ENCODE measurements at places on chromosomes 4 and X.

DNA sequence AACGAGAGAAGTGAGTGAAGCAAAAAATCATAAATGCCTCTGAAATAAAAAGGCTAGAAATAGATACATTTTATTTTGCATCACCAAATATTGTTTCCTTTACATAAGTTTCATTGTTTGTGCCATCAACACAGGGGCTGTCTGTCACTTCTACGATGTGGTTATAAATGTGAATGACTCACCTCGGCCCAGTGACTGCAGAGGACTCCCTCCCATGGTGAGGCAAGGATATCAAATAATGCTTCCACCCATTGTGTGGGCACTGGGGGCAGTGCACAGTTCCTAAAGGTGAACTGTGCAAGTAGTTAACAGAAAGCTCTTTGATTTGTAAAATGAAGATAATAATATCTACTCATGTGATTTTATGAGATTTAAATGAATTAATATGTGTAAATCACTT lies 230.3 kb upstream of the NEIL3 start:
- no peak for DNase-seq

- no peak for DNase-seq
Measured at GRCh38 chr4:2057382-2058065, 1.6 kb upstream of the NAT8L start.

DNA sequence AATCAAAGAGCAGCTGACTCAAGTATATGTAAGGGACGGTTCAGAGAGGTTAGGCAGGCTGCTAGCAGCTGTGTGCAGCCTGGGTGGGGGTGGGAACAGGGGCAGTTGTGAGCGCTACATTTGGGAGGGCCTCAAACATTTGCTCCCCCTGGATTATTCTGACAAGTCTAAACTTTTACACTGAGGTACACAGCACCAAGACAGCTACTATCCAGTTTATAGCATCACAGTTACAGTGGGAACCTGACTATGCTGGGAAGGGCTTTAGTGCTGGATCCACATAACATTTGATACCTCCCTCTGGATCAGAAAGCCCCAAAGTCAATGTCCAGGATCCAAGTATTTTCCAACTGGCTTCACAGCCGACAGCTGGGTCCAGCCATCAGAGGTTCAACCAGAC lies 55.8 kb upstream of the GIMD1 start:
- DNase-seq: no peak

DNA sequence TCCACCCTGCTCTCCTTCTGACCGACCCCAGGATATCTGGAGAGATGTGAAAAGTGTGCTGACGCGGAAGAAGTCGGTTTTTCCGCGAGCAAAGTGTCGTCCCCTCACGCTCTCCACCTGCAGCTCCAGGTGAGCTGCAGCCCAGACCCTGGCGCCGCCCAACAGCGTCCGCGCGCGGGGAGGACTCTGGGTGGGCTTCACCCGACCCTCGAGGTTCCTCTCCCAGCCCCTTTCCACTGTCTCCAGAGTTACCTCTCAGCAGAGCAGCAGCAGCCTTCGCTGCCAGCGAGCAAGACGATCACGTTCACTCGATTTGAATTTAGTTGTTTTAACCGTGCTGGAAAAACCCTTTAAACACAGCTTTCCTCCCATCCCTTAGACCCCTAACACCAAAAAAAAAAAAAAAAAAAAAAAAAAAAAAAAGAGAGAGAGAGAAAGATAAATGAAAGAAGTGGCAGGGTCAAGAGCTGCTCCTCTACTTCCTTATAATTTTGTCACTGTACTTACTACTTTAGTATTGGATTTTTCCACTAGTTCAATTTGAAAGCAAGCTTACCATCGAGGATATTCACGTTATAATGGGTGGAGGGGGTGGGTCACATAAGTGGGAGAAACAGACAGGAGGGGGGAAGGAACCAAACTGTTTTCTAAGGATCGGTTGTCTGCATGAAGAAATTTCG lies 758 bp upstream of the NR3C2 start:
- DNase-seq: no peak

- DNase-seq: no peak
Measured at GRCh38 chrX:74534569-74535038, 79.8 kb downstream of the RLIM start.

- no peak for DNase-seq
Measured at GRCh38 chr4:888029-888428, 44.1 kb downstream of the GAK start.

GRCh38 chr4:183391204-183391603 lies 53.2 kb upstream of the CDKN2AIP start:
- no peak for DNase-seq

GRCh38 chr4:97396605-97397004 lies 746.7 kb downstream of the STPG2 start:
- DNase-seq: no peak

DNA sequence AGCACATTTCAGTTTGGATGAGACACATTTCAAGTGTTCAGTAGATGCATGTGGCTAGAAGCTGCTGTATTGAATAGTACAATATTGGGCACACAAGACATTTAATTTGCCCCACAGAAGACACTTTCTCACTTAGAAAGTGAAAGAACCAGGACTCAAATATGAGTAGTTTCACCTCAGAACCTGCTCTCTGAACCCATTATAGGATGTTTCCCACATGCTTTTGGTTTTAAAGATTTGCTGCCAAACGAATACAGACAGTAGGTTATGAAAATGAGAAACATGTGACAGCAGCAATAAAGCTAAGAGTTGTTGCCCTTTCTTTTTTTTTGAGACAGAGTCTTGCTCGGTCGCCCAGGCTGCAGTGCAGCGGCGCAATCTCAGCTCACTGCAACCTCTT lies 32.3 kb downstream of the C4orf54 start:
- no peak for DNase-seq

DNA sequence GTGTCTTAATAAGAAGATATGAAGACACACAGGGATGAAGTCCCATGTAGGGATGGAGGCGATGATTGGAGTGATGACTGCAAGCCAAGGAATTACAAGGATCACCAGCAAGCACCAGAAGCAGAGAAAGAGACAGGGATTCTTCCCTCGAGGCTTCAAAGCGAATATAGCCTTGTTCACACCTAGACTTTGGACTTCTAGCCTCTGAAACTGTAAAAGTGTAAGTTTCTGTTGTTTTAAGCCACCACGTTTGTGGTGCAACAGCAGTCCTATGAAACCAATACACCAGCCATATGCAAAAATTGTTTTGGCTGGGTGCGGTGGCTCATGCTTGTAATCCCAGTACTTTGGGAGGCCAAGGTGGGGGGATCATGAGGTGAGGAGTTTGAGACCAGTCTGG lies 9.8 kb upstream of the PDS5A start:
- DNase-seq: no peak

DNA sequence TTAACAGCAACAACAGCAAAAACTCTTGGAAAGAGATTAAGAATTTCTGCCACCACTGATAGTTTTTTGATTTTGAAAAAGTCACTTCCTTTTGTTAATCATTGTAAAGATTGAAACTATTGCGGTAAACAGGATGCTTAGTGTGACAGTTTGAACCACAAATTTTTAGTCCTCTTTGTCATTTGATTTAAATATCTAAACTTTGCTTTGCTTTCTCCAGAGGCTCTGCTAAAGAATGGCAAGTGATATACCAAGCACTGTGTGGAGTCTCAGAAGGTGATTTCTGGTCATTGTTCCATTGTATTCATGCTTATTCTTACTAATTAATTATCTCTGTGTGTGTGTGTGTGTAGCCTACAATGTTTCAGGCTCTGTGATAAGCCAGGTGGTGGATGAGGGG lies 155.6 kb downstream of the BMPR1B start:
- no peak for DNase-seq

GRCh38 chr4:159110961-159111360 lies 8.1 kb downstream of the RAPGEF2 start:
- DNase-seq: no peak

GRCh38 chr4:128916832-128917231 lies 107.3 kb downstream of the JADE1 start:
- no peak for DNase-seq

GRCh38 chr4:107760281-107760947 lies 40.4 kb upstream of the PAPSS1 start:
- DNase-seq: no peak

GRCh38 chr4:4914965-4915845 lies 55.7 kb downstream of the MSX1 start:
- no peak for DNase-seq

DNA sequence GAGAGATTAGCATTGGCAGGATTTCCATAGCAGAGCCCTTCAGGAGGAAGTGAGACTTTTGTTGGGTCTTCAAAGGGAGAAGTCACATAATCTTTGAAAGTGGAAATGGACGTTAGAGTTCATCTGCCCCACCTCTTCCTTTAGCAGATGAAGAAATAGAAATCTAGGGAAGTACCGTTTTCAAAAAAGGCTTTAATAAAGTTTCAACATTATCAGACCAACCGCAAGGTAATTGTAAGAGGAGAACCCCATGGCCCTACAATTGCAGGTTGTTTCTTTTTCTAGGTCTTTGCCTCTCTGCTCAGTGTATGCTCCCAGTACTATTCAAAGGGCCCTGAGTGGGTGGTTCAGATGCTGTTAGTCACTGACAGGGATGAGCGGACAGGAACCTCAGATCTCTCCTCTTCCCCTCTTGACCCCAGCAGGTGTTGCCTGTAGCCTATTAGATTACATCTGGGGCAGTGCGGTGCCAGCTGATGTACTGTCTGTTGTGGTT lies 48.6 kb upstream of the AP1S2 start:
- no peak for DNase-seq

GRCh38 chr4:133152330-133152821 lies 3.3 kb downstream of the PCDH10 start:
- no peak for DNase-seq

DNA sequence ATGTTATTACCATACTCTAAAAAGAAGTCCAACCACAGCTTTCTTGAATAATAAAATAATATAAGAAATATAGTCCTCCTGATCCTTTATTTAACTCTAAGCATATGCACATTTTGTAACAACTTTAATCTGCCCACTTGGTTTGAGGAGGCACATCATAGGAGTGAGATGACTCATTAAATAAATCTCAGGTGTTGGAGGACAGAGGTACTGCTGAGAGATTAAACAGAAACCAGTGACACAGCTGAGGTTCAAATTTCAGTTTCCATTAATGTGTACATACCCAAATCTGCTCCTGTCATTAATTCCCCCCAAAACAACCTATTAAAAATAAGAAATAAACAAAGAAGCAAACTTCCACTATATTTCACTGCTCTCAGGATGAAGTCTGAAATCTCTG lies 211.0 kb downstream of the KCTD8 start:
- no peak for DNase-seq

DNA sequence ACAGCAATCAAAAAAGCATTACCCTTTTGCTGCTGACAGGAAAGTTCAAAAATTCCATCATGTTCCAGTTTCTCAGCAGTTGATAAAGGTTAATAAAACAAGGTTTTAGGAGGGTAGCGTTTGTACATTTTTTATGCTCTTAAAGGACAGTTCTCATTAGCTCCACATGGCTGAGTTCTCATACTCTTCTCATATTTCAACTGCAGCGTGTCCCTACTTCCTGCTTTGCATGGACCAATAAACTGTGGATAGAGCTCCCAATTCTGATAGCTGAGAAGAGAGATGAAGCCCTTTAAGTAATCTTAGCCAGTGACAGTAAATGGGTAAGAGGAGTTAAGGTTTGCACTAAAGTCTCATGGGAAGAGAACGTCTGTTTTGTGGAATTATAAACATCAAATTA lies 53.5 kb downstream of the SPANXA2 start:
- no peak for DNase-seq

DNA sequence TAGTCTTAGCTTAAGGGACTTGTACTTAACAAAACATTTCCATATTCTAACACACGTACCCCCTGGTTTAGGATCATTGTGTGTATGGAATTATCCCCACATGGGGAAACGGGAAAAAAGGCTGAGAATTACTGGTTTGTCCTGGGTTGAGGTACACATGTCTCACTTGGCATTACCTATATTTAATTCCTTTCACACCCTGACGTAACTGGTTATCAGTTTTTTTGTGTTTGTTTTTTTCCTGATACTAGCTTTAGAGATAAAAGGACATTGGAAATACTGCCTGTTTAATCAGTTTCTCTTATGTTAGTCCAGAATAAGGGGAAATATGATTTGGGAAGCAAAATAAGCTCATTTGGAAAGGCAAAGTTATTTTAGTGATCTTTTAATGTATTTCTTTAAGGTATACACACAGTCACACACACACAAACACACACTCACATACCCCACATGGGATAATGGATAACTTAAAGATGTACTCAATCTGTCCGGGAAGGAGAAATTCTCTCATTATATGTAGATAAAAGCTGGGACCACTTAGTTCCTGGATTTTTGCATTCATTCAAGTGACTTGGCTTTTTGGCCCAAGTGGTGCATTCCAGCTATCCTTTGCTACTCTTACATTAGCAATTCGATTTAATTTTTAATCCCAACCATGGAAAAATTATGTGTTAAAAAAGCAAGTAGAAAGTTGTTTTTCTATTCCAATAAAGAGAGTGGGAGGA lies 13.0 kb downstream of the SEPTIN11 start:
- no peak for DNase-seq

- DNase-seq: no peak
Measured at GRCh38 chrX:155949098-155949497, 48.4 kb upstream of the IL9R start.

DNA sequence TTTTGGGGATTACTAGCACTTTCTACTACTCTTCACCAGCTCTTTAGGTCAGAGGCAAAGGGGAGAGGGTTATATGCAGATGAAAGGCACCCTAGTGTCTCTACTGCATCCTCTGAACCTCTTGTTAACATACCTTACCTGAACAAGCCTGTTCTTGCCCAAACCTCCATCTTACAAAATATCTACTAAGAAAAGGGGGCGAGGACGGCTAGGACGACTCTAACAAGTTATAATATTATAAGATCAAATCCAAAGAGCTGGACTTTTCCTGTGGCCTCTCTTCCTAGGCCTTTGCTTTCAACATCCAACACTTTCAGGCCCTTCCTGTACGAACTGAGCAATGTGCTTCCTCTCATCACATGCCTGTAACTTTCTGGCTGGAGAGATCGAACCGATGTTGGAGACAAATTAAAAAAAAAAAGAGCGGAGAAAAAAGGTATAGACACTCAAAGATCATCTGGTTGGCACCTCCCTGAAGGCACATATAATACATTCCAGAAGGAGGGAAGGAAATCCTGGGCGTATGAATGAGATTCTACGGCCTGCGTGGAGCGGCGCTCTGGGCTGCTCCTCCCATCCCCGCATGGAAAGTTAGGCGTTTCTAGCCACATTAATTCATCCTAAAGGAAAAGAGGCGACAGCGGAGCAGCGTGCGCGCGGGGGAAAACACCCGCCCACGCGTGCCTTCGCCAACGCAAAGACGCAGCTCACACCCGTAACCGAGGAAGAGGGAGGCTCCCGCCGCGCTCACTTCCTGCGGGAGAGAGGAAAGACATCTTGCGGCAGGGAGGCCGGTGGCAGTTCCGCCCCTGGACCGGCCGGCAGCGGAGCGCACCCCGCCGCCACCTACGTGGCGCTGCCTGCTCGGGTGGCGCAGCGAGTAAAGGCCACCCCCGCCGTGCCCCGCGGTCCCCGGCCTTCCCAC lies 808 bp downstream of the PRDM5 start:
- no peak for DNase-seq

DNA sequence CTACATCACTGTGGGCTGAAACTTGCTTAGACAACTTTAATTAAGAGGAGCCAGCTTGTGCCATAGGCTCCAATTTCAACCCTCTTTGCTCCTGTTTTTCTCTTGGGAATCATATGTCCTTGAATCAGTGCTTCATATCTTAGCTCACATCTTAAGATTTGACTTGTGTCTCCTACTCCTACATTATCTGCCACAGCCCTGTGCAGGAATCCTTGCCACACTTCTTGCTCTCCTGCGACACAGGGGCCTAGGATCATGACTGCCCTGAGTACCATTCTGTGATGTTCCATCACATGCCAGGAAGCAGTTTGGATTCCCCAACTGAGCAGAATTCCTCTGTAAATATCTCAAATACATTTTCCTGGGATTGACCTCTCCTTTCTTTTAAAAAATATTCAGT lies 36.4 kb downstream of the ARSJ start:
- DNase-seq: no peak

GRCh38 chrX:145002771-145003170 lies 244.5 kb upstream of the SPANXN1 start:
- no peak for DNase-seq

Data from activated T-helper 2 cell treated with anti-CD3 and anti-CD28 coated beads, Interferon-gamma antibody, Interleukin-2, Interleukin-4, amounts not matched to agents 10 μg/mL and 5 μg/mL and 100 μg/mL, durations not matched to agents 14 hours and 24 hours and 36 hours (primary cell).